ENCODE measurements at places on chromosomes 16 and 17.

- peak; percentile 1 for DNase-seq
These were observed 270.7 kb downstream of the NTN1 start for GRCh38 chr17:9291912-9292560.

DNA sequence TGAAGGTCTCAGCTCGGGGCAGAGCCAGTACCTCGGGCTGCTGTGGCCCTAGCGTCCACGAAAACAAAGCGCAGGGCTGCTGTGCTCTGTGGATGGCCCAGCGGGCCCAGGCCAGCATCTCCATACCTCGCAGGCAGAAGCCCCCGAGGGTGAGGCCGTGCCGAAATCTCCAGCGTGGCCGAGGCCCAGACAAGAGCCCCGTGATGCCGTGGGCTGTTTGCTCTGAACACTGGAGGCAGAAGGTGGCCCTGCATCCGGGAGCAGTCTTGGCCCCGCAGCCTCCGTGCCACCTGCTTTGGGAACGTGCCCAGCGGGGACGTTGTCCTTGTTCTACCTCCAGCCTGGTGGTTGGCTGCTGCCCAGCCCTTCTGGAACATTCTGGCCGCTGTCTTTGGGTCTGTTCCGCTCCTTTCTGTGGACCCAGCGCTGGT is 121.4 kb downstream of the BANP start:
- no peak for DNase-seq

DNA sequence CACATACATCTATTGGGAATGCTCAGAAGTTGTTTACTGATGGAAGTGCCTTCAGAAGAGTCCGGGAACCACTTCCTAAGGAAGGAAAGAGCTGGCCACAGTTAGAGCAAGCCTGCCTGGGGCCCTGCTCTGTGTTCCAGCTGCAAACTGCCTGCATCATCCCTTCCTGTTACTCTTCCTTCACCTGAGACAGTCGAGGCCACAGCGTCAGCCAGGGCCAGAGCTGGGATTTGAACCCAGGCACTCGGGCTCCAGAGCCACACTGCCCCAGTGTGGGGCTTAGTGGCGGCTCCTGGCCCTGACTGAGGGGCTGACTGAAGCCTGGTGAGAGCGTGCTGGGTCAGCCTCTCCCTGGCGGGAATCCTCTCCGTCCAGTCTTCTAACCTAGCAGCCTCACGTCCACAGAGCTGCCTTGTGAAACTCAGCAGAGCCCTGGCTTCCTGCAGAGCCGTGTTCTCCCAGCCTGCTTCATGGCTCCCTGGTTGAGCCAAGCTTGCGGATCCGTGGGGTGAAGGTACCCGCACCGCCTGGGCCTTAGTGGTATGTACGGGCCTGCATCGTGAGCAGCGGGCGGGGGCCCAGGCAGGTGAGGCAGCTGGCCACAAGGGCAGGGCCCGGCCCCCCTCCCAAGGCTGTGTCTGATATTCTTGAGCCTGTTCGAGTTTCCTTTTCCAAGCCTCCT is 4.6 kb upstream of the C17orf99 start:
- DNase-seq: no peak

DNA sequence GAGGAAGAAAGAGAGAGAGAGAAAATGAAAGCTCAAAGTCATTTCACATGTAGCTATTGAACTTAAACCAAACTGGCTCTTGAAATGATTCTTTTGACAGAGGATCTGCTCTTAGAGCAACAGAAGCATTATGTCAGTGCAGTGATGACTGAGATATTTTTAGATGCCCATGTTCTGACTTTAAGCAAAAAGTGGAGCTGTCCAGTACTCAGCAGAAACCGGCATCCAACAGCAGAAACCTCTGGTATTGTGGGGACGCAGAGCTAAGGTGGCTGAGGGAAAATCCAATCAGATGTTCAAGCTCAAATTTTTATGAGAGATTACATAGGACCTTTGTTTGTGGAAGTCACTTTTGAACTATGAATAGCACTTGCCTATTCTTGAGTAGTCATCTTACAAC is 69.8 kb upstream of the ANKFN1 start:
- no peak for DNase-seq

DNA sequence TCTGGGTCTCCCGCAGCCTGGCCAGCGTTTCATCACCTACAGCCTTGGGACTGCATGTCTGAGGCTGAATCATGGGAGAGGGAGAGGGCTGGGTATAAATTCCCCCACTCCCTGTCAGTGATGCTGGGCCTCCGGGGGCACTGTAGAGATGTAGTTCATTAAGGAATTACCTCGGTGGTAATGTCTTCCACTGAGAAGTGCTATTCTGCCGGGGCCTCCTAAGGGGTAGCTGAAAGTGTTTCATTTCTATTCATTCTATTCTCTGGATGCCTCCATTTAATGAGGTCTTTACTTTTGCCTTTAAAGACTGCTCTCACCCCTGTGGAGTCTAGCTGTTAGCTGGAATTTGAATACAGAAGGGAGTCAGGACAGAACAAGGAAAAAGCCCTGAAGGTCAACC is 116.4 kb upstream of the HS3ST4 start:
- DNase-seq: no peak

Data from stimulated activated CD8-positive, alpha-beta memory T cell treated with anti-CD3 and anti-CD28 coated beads, Interleukin-7, amount 100 ng/mL, for 4 hours (primary cell).